ENCODE measurements at places on chromosomes 12 and 14. TPM values are rescaled to one million over a fixed set of nuclear protein-coding genes. Genes with fewer than 3 reads are reported as not detected.

DNA sequence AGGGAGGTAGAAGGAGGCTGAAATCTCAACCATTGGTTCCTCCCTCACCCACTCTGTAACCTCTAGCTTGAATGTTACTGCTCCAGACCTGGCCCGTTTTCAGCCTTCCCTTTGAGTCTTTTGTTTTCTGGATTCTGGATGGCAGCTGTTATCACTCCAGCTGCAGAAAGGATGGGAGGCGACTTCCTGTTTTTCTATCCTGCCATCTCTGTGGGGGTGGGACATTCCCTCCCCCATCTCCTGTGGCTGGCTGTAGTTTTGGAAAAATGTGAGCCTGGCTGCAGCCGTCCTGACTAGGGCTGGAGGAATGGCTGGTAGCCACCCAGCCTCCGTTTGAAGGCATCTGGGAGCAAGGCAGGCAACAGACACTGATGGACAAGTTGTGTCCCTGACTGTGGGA lies 2.9 kb upstream of the PPFIBP1 start:
- no peaks in the 10 kb centered on the region for H3K4me1 ChIP-seq
- no peak overlapping the region for H3K4me3 ChIP-seq
- no peaks in the 10 kb centered on the region for H3K27me3 ChIP-seq

DNA sequence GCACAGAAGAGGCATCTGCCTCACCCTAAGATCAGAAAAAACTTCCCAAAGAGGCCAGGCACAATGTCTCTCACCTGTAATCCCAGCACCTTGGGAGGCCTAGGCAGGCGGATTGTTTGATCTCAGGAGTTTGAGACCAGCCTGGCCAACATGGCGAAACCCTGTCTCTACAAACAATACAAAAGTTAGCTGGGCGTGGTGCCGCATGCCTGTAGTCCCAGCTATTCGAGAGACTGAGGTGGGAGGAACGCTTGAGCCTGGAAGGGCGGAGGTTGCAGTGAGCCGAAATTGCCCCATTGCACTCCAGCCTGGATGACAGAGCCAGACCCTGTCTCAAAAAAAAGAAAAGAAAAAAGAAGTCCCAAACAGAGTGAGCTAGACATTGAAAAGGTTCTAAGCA lies 4.5 kb downstream of the ZBTB1 start:
- no peak for DNase-seq
- no peaks in the 10 kb centered on the region for H3K27me3 ChIP-seq
- no peak overlapping the region for H3K4me3 ChIP-seq
- no peak overlapping the region for H3K27ac ChIP-seq
- H3K36me3 ChIP-seq = no peaks in the 10 kb centered on the region

KCNMB4 gene
- total RNA-seq = 2.0 TPM

TAS2R42 gene
- not detected for total RNA-seq

MDM1 gene
- 15.0 TPM for total RNA-seq

NTS gene
- total RNA-seq = 0.65 TPM

Measured in aorta (tissue), 5 donors.